ENCODE measurements at places on chromosomes 7 and 10.

- no peak for DNase-seq
These were observed 249.6 kb downstream of the ELFN1 start for GRCh38 chr7:1919539-1920265.

DNA sequence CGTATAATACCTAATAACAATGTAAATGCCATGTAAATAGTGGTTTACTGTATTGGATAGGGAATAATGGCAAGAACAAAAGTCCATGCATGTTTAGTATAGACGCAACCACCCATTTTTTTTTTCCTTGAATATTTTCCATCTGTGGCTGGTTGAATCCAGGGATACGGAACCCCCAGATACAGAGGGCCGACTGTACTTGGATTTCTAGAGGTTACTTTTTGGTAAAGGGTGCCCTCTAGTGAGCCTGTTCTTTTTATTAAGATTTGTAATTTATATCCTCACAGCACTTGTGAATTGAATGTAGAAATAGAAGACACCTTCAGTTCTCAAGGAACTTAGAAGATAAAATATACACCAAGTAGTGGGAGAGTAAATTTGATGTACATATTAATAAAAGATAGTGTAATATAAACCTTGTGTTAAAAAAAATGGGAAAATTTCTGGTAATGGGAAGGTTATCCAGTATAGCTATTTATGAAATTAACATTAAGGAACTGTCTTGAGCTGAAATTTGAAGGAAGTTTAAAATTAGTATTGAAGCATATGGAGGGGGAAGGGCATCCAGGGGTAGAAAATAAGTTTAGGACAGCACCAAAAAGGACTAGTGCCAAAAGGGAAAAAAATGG lies 32.0 kb downstream of the EXOC6 start:
- DNase-seq: no peak

DNA sequence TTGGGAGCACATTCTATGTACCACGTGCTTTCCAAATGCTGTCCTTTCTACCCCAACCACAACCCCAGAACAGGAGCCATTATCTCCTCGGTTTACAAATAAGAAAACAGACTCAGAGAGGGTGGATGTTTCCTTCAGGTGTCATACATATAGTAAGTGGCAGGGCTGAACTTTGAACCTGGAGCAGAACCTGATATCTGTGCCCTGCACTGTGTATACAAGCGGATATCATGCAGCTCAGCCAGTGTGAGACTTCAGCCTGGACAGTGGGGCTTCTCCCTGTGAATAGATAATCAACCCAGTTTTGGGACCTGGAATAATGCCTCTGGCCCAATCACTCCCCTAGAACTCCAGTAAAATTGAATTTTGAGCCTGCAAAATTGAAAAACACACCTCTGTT lies 341.1 kb downstream of the GRID1 start:
- no peak for DNase-seq

- no peak for DNase-seq
These were observed 67.4 kb downstream of the FOXP2 start for GRCh38 chr7:114481999-114482398.

DNA sequence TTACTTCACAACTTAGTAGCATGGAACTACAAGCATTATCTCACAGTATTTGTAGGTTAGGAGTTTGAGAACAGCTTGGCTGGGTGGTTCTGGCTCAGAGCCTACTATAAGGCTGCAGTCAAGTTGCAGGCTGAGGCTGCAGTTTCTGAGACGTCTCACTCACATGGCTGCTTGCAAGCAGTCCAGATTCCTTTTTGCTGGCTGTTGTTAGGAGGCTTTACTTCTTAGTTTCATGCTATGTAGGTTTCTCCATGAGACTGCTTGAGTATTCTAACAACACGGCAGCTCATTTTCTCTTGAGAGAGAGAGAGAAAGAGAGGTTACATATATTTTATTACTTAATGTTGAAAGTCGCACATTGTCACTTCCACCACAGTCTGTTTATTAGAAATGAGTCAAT lies 1073.9 kb downstream of the NXPH1 start:
- no peak for DNase-seq

GRCh38 chr7:1567896-1568510 lies 1.8 kb downstream of the PSMG3 start:
- DNase-seq: no peak

DNA sequence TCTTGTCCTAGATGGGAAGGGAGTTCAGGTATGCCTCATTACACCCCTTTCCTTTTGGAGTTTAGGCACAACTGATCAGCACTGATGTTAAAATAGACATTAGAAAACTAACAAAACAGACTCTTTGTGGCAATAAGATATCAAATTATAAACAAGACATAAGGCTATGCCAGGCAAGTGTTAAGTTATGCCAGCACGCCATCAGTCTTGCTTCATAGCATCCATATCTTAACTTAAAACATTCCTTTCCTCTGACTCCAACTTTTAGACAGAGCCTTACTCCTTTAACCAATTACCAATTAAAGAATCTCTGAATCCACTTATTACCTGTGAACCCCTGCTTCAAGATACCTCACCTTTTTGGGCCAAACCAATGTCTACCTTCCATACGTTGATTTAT lies 126.2 kb upstream of the ETV1 start:
- no peak for DNase-seq

- DNase-seq: no peak
These were observed 13.6 kb upstream of the GPNMB start for GRCh38 chr7:23232966-23233365.

DNA sequence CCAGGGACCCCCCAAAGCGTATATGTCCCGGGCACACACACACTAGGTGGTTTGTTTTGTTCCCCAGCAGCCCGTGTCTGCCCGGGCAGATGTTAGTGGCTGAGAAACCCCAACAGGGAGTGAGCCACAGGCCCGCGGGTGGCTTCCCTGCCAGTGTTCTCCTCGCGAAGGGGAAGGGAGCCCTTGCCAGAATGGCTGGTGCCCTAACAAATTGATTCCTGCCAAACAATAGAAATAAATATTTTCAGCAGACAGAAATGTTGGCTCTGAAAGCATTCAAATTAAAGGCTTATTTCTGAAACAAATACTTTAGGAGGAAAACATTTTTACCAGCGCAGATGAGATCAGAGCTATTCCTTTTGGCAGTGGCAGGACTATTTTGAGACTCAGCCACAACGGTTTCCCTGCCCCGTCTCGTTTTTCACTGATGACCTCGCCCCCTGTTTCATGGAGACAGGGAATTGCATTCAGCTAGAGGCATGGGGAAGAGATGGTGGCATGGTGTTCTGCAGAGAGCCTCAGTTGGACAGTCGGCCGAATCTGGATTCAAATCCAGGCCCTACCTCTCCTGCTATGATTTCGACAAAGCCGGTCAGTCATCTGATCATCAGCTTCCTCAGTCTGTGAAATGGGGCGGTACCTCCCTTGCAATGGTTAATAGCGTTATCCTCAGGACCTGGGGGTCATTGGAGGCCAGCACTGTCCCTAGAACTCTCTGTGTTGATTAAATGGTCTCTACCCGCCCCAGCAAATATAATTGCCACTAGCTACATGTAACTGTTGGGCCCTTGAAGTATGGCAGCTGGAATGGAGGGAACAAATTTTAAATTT lies 84.5 kb downstream of the CUX1 start:
- DNase-seq: no peak

- no peak for DNase-seq
These were observed 29.1 kb upstream of the NRBF2 start for GRCh38 chr10:63103971-63104409.

DNA sequence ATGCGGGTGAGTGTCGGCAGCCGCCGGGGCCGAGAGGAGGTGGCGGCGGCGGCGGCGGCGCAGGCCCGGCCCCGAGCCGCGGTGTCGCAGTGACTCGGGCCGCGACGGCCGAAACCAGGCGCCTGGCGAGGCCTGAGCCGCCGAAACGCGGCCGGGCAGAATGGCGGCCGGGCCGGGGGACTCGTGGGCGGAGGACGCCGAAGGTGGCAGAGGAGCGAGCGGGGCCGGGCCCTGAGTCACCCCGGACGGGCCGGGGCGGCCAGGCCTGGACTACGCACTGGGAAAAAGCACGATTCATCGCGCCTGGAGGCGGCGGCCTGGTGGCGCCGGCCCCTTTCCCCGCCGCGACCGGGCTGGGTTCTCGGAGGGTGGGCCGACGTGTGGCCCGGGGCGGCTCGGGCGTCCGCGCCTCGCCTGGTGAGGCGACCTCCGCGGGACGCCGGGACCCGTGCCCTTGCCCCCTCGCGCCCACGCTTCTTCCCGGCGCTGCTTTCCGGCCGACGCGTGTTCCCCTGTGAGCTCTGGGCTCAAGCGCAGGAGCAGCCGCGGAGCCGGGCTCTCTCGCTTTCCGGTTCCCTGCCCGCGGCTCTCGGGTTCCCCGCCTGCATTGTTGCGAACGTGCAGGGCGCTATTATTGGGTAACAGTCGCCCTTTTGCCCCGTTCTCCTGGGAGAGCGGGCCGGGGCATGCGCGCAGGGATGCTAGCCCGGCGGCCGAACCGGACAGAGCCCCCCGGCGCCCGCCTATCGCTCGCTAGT lies 500 bp downstream of the CUL1 start:
- peak; percentile 31 for DNase-seq

DNA sequence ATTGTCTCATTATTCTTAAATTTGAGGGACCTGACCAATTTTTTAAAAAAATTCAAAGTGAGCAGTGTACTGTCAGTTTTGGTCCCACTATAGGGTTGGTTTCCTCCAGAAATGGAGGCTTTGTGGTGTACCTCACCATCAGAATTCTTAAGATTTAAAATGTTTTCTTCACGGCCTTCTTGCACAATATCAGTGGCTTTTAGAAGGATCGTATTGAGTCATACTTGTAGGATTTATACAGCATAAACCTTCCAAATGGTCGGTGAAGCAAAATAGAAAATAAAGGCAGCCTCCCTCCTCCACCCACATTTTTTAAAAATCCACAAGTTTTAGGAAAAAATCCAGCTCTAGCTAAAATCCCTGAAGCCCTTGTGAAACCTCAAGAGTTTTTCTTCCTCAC lies 126.4 kb downstream of the RNLS start:
- DNase-seq: no peak

- no peak for DNase-seq
These were observed 178.0 kb downstream of the IPMK start for GRCh38 chr10:58089739-58090138.

DNA sequence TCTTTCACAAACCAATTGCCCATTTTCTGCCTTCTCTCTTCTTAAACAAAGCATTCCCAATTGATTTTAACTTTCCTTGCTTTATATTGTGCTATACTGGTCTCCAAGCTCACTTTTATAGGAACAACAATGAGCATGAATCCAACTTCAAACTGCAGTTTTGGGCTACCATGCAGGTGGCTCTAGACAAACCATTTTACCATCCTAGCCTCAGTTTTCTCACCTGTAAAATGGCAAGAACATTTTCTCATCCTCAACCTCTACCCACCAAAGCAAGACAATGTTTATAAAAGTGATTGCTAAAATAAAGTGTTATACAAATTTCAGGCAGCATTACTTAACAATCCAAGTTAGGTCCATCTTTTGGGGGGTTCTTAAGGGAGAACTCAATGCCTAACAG lies 66.8 kb upstream of the ASAH2 start:
- no peak for DNase-seq

DNA sequence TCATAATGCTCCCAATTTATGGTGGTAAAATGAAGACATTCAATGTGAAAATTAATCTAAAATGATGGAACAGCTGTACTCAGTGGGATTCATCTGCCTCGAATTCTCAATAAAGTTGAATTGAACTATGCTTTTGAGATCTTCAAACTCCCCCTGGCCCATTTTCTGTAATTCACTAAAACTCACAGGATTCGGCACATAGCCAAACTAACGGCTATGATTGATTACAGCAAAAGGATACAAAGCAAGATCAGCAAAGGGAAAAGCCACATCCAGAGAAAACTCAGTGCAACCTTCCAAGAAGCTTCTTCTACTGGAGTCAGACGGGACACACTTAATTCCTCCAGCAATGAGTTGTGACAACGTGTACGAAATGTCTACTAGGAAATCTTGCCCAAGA lies 307.5 kb downstream of the CNTNAP2 start:
- DNase-seq: no peak

DNA sequence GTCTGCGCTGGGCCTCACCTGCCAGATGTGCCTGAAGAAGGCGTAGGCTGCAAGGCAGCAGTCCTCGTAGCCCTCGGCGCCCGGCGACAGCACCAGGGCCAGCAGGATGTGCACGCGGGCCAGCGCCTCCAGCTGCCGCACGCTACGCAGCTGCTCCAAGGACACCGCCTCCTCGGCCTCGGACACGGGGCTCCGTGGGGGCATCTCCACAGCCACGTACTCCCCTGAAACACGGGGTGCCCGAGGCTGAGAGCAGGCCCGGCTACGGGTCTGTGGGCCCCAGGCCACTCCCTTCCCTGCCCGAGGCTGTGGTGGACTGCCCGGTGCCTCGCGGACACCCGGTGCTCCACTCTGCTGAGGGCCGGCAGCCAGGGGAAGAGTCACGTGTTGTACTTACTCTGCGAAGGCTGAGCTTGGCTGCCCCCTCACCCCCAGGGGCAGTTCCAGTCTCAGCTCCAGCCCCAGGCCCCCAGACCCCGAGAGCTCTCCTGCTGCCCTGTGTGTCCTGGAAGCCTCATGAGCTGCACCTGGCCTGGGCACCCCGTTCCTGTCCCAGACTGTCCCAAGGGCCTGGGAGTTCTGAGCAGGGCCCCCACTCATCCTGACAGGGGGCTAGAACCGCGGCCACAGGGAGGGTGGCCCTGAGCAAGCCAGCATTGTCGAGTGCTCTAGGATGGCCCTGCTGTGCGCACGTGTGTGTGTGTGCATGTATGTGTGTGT lies 62.8 kb downstream of the CFAP46 start:
- DNase-seq: no peak

GRCh38 chr10:91271886-91272285 lies 51.4 kb downstream of the PCGF5 start:
- no peak for DNase-seq

- DNase-seq: no peak
These were observed 27.8 kb downstream of the CRHR2 start for GRCh38 chr7:30654296-30655090.

GRCh38 chr7:37510043-37510634 lies 61.5 kb upstream of the ELMO1 start:
- no peak for DNase-seq

DNA sequence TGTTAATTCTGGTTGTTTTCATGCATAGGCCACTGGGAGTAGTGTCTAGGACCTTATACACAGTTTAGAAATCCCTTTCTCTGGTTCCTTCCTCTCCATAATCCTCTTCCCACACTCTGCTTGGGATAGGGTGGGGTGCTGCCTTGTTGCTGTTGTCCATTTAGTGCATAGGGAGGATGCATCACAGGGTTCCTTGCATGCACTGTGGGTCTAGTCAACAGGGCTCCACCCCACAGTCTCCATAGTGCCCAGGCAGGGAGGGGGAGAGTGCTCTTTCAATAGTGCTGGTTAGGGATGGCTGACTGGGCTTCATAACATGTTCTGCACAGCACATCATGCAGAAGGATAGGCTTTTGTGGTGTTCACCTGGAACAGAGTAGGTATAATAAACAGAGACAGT lies 81.1 kb downstream of the ARHGAP12 start:
- no peak for DNase-seq
